Smooth muscle cell of the umbilical artery (primary cell): ENCODE measurements at places on chromosomes 5 and 9. TPM values are rescaled to one million over a fixed set of nuclear protein-coding genes. Genes with fewer than 3 reads are reported as not detected.

Gene C9
- total RNA-seq, result 0.46 TPM in 1 of 2 replicates, not detected in the other

Gene SPINK4
- total RNA-seq, result not detected in 2 replicates

Gene IFNB1
- total RNA-seq, result 0.30 TPM in 1 of 2 replicates, not detected in the other

Gene MED10
- 9.9 and 10.1 TPM in 2 replicates for total RNA-seq

Gene PHF24
- total RNA-seq, result 0.05 and 0.30 TPM in 2 replicates

Gene ALG2
- 39.2 and 43.5 TPM in 2 replicates for total RNA-seq
